ENCODE measurements at places on chromosomes 1 and 21.
A peak's percentile ranks its signal among the peaks of the same experiment; 100 is the strongest.

DNA sequence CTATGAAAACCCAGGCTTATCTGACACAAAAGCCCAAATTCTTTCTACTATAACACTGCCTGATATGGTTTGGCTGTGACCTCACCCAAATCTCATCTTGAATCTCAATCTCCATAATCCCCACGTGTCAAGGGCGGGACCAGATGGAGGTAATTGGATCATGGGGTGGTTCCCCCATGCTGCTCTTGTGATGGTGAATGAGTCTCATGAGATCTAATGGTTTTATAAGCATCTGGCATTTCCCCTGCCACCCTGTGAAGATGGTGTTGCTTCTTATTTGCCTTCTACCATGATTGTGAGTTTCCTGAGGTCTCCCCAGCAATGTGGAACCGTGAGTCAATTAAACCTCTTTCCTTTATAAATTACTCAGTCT, 123.3 kb upstream of the USP24 start:
- no peak for DNase-seq

GRCh38 chr1:113279776-113280391, 110.4 kb upstream of the MAGI3 start:
- DNase-seq = peak; percentile 49

- DNase-seq = no peak
These were observed 35.6 kb downstream of the ST7L start for GRCh38 chr1:112583366-112583765.

DNA sequence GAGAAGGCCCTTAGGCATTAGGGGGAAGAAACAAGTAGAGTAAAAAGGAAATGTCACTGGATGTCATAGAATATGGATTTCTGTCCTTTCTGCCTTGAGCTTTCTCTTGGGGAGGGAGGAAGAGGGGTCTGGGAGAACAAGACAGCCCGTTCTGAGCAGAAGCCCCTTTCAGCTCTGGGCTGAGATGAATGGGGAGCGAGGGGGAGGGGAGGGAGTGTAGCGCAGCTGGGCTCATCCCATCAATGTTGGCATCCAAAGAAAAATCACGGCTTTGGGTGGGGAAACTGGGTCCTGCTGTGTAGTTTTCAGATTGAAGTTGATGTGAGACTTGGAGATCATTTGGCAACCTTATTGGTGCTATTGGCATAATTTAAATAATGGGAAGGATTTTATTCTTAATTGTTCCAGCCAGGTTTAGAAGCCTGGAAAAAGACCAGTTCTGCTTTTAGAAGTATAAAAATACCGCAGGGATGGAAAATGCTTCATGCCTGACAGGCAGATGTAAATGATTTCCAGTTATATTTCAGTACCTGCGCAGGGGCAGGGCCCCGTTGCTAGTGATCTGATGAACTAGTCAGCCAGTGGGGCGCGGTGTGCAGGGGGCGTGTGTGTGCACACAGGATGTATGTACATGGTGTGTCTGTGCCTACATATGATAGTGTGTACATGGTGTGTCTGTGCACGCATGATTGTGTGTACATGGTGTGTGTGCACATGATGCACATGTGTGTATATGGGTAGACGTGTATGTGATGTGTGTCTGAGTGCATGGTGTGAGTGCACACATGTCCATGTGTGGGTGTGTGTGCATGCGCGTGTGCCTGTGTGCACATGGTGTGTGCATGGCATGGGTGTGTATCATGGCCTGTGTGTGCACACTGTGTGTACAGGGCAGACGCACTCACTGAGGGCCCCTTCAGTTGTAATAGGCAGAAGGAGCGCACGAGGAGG, 36.0 kb downstream of the ABCG1 start:
- no peak for DNase-seq

DNA sequence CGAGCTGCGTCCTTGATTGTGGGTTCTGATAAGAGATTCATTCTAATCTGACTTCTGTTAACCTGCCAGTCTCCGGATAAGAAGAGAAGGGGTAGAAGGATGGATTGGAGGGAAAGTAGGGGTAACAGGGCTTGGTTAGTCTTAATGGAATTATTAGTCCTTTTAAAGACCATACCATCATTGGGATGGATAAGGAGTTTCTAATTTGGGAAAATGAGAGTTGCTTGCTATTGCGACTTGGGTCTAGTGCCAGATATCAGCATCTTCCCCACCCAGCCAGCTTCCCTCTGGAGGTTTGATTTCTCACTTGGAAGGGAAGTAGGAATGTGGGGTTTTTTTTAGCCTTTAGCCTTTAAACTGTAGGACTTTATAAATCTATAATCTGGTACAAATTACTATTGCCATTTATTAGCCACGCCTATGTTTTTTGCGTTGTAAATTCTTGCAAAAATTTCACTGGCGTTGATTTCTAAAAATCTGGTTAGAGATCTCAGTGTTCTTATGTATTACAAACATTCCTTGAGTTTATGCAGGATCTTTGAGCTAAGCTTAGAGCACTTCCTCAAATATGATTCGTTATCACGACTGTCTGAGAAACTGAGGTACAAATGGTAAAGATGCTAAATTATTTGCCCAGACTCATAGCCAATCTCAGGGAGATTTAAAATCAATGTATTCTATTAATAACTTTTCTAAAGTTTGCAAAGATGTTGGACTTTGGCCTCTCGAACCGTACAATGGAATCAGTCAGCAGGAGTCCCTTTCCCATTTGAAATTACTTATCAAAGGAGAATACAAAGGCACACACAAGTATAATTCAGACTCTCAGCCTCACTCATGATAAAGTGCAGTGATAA, 1.3 kb downstream of the FAM20B start:
- no peak for DNase-seq

GRCh38 chr1:52482326-52483004, 70.4 kb downstream of the TUT4 start:
- peak; percentile 65 for DNase-seq

- peak; percentile 89 for DNase-seq
These were observed 1016.1 kb downstream of the KCNT2 start for GRCh38 chr1:195591917-195592672.

- DNase-seq = no peak
These were observed 49.1 kb downstream of the PCSK9 start for GRCh38 chr1:55088413-55088812.

DNA sequence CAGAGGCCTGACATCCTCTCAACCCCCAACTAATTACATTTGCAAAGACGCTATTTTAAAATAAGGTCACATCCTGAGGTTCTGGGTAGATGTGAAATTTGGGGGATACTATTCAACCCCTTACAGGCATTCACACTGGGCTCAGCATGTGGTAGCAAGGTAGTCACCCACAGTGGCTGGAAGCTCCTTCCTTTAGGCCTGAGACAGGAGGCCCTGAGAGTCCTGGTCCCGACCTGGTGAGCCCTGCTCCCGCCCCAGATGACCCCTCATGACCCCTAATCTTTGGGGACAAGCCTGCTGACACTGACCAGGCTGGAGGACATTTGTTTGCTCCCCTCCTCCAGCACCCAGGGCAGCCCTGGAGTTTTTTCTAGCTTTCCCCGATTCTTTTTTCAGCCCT, 225.9 kb downstream of the DYRK1A start:
- no peak for DNase-seq

GRCh38 chr1:171438441-171438840, 46.9 kb upstream of the PRRC2C start:
- DNase-seq = peak; percentile 99

DNA sequence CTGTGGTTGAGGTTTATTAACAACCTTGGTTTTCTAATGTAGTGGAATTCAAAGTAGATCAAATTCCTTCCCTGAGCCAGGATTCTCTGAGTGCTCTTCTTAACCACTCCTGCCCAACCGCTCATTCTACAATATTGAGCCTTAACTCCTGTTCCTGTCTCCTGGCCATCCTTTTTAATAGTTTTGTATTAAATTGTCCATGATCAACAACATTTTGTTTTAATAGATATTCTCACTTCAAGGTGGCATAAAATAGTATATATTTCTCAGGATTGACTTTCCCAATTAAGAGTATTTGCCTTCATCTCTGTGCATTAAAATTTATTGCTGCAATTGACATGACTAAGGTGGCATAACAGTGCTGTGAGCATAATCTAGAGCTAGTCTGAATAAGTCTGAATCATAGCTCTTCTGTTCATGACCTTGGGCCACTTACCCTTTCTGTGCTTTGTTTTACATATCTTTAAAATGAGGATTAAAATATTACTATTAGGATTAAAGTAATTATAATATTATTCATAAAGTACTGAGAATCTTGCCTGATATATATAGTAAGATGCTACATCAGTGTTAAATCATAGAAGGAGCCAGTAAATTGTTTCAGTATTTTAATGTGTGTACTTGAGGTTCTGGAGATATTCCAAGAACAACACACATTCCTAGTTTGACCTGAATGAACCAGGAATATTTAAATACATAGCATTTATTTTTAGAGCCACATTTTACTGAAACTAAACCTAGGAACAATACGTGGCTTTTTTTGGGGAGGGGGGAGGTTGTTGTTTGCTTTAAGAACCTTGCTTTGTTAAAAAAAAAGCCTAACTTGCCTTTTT, 76.4 kb downstream of the ADGRL2 start:
- peak; percentile 83 for DNase-seq

- no peak for DNase-seq
These were observed 80.9 kb upstream of the IRF2BP2 start for GRCh38 chr1:234690872-234691271.

GRCh38 chr21:16323596-16323995, 593.8 kb downstream of the USP25 start:
- no peak for DNase-seq

GRCh38 chr1:93990010-93990409, 80.8 kb upstream of the GCLM start:
- DNase-seq = no peak

- DNase-seq = no peak
These were observed 158.0 kb downstream of the CLIC6 start for GRCh38 chr21:34826836-34827235.

Measured in bronchial epithelial cell (primary cell).